ENCODE measurements at places on chromosomes 1 and 21.

GRCh38 chr1:178579562-178579961, 66.7 kb downstream of the TEX35 start:
- no peak for DNase-seq

- no peak for DNase-seq
These were observed 441.8 kb upstream of the CXADR start for GRCh38 chr21:17071093-17071492.

GRCh38 chr1:78743626-78744025, 94.0 kb downstream of the IFI44 start:
- no peak for DNase-seq

- no peak for DNase-seq
These were observed 26.7 kb downstream of the SLAMF6 start for GRCh38 chr1:160496334-160496733.

- peak; percentile 44 for DNase-seq
These were observed 16.0 kb downstream of the HAO2 start for GRCh38 chr1:119384591-119384990.

GRCh38 chr1:53726009-53726600, 12.9 kb downstream of the GLIS1 start:
- no peak for DNase-seq

- DNase-seq, result no peak
These were observed 11.9 kb downstream of the AHCYL1 start for GRCh38 chr1:109996476-109996875.

DNA sequence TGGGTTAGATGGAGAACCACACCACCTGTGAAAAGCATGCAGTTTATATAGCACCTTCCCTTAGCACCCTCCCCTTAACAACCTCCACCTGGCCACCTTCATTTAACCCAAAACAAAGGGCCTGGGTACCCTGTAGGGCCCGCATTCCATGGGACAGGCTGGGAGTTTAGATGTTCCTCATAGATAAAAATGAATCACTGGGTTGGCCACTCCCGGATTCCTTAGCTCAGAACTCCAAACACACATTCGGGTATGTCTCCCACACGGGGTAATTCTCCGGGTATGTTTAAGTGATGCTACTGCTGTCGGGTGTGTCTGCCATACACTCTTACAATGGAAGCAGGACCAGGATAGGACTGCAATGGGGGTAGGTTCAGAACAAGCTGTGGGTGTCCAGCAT, 43.9 kb upstream of the FOXO6 start:
- no peak for DNase-seq

- DNase-seq, result peak; percentile 20
These were observed 31.4 kb downstream of the DDR2 start for GRCh38 chr1:162663589-162664106.

Data from NCI-H510A treated with DMSO at 0.1 percent for 48 hours (cell line).